ENCODE measurements at places on chromosomes 7 and 10.

DNA sequence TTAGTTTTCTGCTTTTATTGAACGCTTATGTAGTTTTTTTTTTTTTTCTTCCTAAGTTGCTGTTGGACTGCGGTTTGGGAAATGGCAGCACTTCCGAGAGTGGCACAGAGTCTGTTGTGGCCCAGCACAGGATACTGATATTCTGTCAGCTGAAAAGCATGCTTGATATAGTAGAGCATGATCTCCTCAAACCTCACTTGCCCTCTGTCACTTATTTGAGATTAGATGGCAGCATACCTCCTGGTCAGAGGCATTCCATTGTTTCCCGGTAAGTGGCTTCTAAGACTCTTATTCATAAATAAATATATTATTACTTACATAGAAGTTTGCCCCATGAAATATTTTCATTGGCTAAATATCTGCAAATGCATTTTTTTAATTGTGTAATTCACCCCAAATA lies 101.1 kb downstream of the BTAF1 start:
- DNase-seq, result no peak

GRCh38 chr7:141949911-141950310 lies 3.1 kb upstream of the CLEC5A start:
- no peak for DNase-seq

GRCh38 chr10:17712717-17713471 lies 39.1 kb upstream of the TMEM236 start:
- no peak for DNase-seq

- DNase-seq, result no peak
Observed at GRCh38 chr7:29860186-29860585, 53.9 kb downstream of the WIPF3 start.

DNA sequence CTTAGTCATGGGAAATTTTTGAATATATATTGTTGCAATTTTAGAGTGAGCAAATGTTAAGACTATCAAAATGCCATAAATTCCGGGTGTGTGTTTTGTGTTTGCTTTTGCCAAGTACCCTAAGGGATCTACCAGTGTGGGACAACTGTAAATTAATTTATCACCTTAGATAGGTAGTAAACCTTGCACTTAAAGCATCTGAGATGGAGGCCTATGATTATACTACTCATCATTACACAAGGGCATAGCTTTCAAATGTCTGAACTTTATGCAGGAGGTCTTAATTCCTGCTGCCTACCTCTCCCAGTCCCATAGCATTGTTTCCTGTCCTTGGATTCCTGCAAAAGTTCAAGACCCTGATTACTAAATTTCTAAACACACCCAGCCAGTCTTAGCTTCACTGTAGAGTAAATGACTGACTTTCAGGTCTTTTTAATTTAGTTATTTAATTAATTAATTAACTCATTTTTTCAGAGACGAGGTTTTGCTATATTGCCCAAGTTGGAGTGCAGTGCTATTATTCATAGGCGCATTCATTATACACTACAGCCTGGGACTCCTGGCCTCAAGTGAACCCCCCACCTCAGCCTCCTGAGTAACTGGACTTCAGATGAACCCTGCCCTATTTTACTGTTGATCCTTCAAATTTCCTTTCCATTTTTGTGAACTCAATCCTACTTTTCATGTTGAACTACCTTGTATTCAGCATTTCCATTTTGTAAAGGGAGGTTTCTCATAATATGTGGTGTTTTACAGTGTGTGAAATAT lies 47.0 kb downstream of the THSD7A start:
- DNase-seq, result no peak

GRCh38 chr10:122551450-122551849 lies 9.1 kb upstream of the DMBT1 start:
- DNase-seq, result peak; percentile 71

All from activated CD8-positive, alpha-beta memory T cell treated with anti-CD3 and anti-CD28 coated beads for 24 hours (primary cell).